HFF-Myc (cell line): ENCODE measurements at places on chromosomes 5 and 9.

DNA sequence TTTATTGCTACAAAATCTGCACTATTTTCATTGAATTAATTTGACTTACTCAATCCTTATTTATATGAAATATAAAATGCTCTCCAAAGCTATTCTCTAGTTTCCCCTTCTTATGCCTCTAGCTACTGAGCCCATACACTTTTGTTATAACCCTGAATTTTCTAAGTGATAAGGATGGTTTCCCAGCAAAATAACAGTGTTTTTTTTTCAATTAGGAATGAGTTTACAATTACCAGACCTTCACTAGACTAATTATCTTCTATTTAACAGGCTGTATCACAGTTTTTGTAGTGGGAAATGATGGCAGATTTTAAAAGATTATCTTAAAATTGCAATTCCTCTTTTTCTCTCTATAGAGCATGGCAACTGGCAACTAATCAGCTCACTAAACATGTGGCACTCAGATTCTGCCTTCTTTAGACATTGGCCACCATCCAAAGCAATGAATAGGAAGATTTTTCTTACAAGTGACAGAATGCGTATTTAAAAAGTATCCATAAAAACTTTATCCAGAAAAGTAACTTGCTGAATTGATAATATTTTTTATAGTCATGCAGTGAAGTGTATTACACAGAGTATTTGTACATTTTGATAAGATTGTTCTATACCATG is 585.7 kb upstream of the ZNF608 start:
- DNase-seq: no peak

DNA sequence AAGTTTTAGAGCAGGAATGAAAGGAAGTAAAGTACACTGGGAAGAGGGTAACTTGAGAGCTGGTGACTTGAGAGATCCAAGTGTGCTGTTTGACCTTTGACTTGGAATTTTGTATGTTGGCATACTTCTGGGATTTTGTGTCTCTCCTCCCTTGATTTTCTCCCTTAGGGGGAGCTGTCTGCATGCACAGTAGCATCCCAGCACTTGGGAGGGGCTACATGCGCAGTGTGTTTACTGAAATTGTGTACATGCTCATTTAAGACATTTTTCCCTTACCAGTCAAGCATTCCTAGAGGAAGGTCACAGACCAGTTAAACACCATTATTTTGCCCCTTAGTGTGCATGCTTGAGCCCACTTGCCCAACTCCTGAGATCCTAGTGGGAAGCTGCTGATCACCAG is 120.1 kb downstream of the ZNF622 start:
- DNase-seq: peak; percentile 2

GRCh38 chr9:110028676-110029075 is 179.3 kb downstream of the C9orf152 start:
- no peak for DNase-seq

- no peak for DNase-seq
Measured at GRCh38 chr5:176658007-176658599, 10.8 kb downstream of the TSPAN17 start.

- no peak for DNase-seq
Measured at GRCh38 chr9:77426712-77427111, 221.4 kb downstream of the GNA14 start.

GRCh38 chr9:21836437-21837161 is 34.2 kb downstream of the MTAP start:
- peak; percentile 99 for DNase-seq

GRCh38 chr5:178327931-178328711 is 95.5 kb upstream of the PHYKPL start:
- DNase-seq: no peak

DNA sequence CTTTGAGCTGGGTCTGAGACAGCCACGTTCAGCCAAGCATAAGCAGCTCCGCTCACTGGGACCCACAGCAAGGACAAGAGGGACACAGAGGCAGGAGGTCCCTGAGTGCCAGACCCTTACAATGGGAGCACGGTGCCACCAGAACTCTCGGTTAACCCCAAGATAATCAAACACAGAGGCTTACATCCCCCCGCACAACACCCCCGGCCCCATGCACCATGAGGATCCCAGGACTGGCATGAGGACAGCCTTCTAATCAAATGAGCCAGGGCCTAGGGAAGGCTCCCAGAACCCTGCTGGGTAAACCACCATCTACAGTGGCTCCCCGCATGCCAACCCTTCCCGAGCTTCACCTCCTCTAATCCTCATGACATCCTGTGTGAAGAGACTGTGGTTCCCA is 7.4 kb downstream of the GFPT2 start:
- no peak for DNase-seq

GRCh38 chr5:97418462-97418861 is 235.4 kb upstream of the RIOK2 start:
- no peak for DNase-seq

- DNase-seq: no peak
Measured at GRCh38 chr5:172144931-172145869, 42.8 kb downstream of the STK10 start.

GRCh38 chr5:119370486-119370885 is 14.7 kb downstream of the TNFAIP8 start:
- no peak for DNase-seq

DNA sequence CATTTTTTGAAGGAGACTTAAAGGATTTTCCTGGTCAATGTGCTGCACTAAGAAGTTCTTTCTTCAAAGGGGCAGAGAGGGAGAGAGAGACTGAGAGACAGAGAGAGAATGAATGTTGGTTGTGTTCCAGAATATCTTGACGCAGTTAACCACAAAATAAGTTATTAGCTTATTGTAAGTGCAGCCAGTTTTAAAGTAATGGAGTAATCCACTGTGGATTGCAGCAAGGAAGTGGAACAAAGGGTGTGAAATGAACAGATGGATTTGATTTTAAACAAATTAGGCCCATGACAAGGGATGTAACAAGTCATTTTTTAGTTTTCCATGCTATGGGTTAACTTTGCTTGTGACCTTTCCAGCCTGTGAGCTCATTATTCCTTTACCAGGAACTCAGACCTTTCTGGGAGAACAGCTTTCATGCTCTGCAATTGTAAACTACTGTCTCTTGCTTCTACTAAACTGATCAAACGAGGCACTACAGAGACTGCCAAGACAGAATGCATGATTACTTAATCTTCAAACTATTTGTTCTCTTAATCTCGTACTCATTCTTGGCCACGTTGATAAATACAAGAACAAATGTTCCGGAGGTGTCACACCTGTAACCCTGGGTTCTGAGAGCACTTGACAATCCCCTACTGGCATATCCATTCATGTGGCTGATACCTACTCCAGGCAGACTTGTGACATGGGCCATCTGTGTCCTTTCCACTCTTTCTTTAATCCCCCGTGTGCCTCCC is 131.1 kb downstream of the TLE1 start:
- DNase-seq: peak; percentile 72

DNA sequence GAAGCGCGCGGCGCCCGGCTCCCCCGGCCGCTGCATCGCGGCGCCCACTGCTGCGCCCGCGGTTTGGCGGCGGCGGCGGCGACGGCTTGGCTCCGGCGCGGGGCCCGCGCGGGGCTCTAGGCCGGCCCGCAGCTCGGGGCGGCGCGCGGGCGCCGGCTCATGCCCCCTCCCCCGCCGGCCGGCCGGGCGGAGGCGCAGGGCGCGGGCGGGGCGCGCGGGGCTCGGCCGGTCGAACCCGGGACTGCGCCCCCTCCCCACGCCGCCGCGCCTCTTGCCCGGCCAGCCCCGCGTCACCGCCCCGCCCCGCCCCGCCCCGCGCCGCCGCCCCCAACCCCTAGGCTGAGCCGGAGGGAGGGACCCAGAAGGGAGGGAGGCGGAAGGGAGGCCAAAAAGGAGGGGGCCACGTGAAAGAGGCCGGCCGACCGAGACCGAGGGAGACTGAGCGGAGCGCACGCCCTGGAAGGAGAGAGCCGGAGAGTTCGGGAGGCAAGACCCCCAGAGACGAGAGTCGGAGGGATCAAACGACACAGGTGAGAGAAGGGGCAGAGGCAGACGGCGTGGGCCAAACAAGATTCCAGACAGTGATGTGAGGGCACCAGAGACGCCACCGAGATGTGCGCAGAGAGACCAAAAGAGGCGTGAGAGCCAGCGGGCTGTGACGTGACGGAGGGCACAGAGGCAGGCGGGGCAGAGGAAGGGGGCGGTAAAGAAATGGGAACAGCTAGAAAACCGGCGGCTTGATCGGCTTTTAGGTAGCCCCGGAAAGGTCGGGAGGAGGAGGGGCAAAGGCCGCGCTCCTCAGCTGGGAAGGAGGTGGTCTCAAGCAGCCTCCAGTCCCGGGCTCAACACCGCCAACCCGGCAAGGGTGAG is at the start of gene BARX1:
BARX1 (minus strand) TSS at position 245 of the 870 bp plus-strand sequence; CDS start at position 36, 209 bp downstream.
- DNase-seq: no peak

DNA sequence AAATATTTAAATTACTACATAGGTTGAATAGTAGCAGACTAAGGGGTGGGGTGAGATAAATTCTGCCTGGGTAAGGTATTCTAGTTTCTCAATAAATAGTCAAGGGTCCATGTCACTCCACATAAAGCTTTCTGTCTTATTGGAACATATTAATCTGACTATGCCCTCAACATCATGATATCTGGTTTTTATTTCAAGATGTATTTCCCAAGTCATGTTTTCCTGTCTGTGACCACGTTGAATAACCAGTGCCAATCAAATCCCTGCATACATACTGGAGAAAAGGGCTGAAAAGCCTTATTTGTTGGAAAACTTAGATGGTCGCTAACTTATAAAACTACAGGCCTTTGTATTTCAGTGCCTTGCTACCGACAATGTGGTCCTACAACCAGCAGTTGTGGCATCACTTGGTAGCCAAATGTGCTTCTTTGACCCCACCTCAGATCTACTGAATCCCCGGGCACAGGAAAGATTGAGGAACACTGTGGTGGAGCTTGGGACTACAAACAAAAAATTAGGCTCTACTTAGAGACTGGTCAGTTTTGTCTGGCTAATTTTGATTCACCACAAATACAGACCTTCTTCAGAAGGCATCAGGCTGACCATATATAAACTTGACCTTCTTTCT is 39.4 kb downstream of the ALDH1A1 start:
- DNase-seq: no peak

GRCh38 chr9:132983491-132984201 is 5.2 kb downstream of the GFI1B start:
- DNase-seq: no peak

DNA sequence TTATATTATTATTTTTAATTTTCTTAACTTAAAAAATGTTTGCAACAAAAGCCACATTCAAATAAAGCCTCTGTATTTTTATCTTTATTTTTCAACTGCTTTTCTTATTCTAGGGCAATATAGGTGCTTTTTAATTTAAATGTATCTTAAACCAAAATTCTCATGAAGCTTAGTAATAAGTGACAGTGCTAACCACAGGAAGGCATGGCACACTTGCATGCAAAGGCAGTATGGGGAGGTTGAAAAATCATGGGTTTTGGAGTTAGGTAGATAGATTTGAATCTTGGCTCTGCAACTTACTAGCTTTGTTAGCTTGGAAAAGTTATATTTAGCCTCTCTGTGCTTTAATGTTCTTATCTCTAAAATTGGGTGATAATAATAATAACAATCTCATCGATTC is 458.0 kb downstream of the DMAC1 start:
- no peak for DNase-seq

DNA sequence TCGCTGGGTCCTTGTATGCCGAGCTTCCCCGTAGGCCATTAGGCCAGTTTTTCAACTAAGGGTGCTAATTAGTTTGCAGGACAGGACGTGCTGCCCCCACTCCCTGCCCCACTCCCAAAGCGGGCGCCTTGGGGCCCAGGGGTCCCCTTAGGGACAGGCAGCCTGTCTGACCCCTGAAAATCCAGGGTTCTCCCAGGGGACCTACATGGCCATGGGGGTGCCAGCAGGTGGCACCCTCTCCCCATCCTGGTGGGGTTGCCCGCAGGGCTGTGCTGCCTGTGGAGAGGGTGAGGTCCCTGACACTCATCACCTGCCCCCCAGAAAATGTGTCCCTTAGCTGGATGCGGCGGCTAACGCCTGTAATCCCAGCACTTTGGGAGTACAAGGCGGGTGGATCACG is 8.5 kb upstream of the CCDC187 start:
- DNase-seq: no peak

- DNase-seq: no peak
Measured at GRCh38 chr9:114348261-114348905, 18.7 kb downstream of the ORM2 start.

- DNase-seq: no peak
Measured at GRCh38 chr5:79069488-79070349, at the start of the genes BHMT2 and DMGDH. Gene BHMT2, plus strand, starts transcription at chr5:79069767. Its CDS starts 16 bp downstream, at chr5:79069783. Gene DMGDH, minus strand, starts transcription at chr5:79069674. Its CDS starts 54 bp downstream, at chr5:79069620.

- no peak for DNase-seq
Measured at GRCh38 chr5:82796643-82797416, 280.4 kb downstream of the TMEM167A start.

- no peak for DNase-seq
Measured at GRCh38 chr5:482021-482420, 39.0 kb downstream of the EXOC3 start.

DNA sequence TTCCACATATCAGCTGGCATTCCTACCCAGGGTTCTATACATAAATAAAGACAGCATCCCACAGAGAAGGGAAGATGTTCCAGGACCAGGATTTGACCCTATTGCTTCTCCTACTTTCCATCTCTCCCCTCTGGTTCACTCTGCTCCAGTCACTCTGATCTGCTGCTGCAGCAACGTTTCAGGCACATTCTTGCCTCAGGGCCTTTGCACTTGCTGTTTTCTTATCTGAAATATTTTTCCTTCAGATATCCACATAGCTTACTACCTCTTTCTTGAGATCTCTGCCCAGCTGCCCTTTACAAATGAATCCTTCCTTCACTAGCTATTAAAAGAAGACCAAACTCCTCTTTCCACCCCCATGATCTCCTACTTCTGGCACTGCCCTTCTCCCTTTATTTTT is 204.5 kb downstream of the SPOCK1 start:
- no peak for DNase-seq

GRCh38 chr9:136339173-136339957 is 12.0 kb downstream of the GPSM1 start:
- no peak for DNase-seq

GRCh38 chr5:177524539-177524900 is 7.8 kb upstream of the DDX41 start:
- DNase-seq: no peak

- no peak for DNase-seq
Measured at GRCh38 chr5:12947379-12947778, 997.1 kb downstream of the DNAH5 start.

DNA sequence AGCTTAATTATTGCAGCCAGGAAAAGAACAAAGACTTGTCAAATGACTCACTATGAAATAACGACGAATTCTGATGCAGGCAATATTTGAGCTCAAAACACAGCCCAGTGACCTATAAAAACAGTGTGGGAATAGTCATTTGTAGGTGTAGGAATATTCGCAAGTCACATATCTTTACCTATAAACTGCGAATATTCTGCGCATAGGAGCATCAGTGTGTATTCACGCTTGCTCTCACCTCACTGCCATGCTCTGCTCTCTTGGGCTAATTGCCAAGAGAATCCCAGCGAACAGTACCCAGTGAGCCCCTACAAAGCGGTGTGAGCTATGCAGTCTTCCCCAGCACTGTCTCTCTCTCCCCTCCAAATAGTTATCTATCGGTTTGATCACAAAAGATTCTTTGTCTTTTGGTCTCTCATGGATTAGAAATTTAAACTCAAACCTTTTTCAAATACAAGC is 74.2 kb downstream of the ST8SIA4 start:
- DNase-seq: no peak
